ENCODE measurements at places on chromosomes 1 and 21.

GRCh38 chr1:30872033-30872947, 36.3 kb downstream of the SDC3 start:
- no peak for DNase-seq

DNA sequence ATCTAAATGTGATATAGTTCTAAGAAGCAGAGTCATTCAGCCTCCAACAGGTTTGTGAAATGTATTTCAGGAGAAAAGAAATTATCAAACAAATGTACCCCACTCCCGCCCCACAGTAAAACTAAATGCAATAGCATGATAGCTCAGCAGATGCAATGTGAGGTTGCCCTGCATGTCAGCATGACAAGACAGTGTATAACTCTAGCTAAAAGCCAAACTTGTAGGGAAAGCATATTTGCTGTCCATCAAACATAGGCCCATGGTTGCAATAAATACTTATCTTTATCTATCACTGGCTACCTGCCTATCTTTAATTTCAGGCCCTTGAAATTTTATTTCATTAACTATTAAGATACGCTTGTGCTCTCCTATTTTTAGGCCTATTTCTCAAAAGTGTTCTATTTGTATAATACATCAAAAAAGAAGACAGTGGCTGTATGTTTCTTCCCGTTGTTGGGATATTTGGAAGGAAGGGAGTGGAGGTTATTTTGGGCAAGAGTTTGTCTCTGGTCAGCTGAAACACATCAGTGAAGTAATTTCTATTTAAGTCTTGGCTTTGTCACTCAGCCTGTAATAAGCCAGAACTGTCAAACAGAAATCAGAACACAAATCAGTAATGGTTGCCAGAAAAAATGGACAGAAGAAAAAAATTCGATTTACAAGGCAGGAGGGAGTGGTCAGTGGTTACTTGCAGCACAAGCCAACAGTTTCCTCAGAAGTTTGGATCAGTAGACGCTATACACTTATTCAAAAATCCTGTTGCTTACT, 307.4 kb upstream of the ADGRL2 start:
- no peak for DNase-seq

- no peak for DNase-seq
Observed at GRCh38 chr1:73778471-73778870, 419.5 kb downstream of the LRRIQ3 start.

DNA sequence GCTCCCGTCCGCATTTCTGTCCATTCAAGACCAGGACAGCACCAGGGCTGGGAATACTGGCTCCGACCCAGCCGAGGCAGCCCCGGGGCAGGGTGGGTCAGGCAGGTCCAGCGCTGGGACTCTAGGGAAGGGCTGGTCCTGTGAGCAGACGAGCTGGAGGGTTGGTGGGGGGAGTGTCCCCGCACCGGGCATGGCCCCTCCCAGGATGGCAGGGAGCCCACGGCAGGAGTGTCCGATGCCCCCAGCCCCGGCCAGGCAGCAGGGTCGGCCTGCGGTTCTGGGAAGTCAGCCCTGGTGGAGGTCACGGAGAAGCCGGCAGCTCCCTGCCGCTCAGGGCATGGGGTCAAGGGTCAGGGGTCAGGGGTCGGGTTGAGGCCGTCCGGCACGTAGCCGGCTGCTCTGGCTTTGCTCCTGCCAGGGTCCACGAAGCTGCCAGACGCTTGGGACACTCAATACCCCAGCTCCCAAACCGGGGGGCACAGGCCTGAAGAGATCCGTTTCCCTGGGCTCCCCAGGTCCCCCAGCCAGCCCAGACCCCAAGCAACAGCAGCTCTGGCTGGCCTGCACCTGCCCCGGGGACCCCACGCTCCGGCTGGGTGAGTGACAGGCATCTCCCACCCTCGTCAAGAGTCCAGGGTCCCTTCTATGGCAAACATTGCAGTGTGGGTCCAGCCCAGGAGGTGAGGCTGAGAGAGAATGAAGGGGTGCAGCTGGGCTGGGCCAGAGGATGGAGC, 6.7 kb downstream of the C1QTNF12 start:
- no peak for DNase-seq

DNA sequence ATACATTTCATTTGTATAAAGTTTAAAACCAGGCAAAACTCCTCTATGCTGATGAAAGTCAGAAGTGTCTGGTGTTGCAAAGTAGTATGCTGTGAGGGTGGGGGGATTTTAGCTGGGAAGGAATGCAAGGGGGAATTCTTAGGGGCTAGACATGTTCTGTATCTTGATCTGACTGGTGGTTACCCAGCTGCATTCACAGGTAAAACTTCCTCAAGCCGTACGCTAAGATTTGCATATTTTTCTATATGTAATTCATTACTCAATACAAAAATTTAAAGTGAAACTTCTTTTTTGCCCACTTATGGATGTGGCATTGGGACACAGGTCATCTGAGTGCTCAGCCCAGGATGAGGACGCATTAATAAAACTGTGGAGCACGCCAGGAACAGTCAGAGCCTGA, 323.3 kb downstream of the PAPPA2 start:
- DNase-seq: no peak

GRCh38 chr21:27622631-27623030, 655.7 kb upstream of the ADAMTS5 start:
- DNase-seq: no peak

GRCh38 chr1:168755800-168756418, 26.9 kb upstream of the DPT start:
- no peak for DNase-seq

GRCh38 chr1:23426828-23427227, 2.3 kb upstream of the TCEA3 start:
- DNase-seq: no peak
